ENCODE measurements at places on chromosomes 5 and 9.

DNA sequence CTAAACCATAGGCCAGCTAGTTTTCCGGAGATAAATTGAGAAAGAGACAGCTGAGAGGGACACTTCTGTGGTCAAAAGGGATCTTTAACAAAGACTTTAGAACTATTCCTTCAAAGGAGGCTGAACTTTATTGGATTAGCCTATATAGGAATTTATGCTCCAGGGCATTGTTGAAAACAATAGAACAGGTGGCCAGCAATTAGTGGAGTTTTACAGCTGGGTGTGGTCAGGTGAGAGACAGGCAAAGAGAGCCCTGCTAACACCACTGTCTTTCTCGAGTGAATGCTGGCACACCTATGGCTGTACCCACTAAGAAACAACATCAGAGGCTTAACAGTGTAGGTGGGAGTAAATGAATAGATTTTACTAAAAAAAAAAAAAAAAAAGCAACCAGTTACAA is 16.7 kb upstream of the TLR4 start:
- no peak for DNase-seq

GRCh38 chr5:13187186-13187585 is 757.3 kb downstream of the DNAH5 start:
- no peak for DNase-seq

DNA sequence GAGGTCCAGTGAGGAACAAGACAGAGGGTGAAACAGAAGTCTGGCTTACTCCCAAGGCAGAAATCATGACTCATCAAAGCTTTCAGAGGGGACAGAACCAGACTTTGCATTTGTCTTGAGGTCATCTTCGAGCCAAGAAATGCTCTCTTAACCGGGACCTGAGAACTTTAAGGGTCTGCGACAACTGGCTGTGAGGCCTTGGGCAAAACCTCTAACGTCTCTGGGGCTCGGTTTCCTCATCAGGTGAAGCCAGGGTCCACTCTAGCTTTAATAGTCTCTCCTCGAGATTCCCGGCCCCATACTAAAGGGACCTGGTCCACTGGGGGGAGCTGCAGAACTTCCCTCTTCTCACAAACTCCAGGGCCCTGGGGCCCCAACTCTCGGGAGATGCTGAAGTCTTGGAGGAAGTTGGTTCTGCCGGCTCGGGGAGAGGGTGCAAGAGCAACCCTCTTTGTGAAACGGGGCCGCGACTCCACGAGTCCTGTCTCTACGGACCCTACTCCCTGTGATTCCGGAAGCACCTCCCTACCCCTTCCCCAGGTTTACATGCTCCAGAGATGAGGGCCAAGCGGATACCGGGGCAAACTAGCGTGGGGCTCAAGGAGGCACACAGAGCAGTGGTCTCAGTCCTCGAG is 2.6 kb downstream of the GLIS3 start:
- no peak for DNase-seq

- DNase-seq, result peak; percentile 26
These were observed 62.4 kb upstream of the FSD1L start for GRCh38 chr9:105385381-105385985.

DNA sequence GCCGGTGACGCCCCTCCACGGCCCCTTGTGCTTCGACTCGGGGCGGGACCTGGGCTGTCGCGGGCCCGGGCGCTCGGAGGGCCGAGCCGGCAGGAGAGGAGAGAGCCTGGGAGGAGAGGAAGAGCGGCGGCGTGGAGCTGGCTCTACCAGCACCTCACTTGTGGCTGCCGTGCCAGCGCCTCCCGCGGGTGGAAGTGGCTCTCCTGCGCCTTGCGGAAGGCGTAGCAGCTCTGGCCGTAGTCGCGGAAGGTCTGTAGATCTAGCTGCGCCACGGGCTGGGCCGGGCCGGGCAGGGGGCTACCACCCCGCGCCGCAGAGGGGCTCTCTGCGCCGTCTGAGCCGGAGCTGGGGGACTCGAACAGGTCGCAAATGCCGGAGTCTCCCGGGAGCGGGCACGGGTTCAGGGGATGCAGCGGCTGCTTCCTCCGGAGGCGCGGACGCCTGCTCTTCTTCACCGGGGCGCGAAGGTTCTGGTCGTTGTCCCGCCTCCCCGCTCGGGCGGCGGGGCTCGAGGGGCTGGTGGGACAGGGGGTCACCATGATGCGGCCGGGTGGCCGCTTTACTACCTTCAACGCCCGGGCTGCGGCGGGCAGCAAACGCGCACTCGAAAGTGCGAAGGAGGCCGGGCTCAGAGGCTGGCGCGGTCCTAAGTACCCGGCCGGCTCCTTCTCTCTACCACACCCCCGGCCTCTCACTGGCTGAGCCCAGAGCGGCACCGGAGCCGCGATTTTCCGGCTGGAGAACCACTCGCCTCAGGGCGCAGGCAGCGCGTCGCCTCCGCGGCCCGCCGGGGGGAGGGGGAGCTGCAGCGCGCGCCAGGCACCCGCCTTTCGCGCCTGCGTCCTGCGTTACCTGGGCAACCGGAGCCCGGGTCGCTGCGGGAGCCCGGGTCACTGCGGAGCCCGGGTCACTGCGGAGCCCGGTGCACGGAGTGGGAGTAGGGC is at the start of gene CCNO:
CCNO (minus strand) TSS at position 624 of the 944 bp plus-strand sequence; CDS start at position 539, 85 bp downstream.
- DNase-seq, result peak; percentile 64

DNA sequence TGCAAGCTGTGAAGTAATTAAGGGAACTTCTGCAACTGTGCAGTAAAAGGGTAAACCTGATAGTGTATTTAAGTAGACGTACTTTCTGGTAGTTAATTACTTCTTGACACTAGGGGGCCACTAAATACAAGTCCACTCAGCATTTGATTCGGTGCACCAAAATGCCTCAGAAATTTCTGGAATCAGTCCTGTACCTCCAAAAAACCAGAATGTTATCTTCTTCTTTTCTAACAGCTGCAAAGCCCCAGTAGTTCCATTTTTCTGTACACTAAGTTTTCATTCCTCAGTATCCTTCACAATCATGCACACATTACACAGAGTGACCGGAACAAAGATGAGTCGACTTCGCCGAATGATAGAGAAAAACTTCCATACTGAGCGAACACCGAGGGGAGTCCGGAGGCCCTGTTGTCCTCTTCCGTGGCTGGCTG is 484 bp downstream of the GFM2 start:
- peak; percentile 39 for DNase-seq

- DNase-seq, result no peak
These were observed 355.5 kb downstream of the EBF1 start for GRCh38 chr5:158744226-158744625.

- DNase-seq, result peak; percentile 18
These were observed 100.5 kb downstream of the PALM2AKAP2 start for GRCh38 chr9:109880276-109881169.

DNA sequence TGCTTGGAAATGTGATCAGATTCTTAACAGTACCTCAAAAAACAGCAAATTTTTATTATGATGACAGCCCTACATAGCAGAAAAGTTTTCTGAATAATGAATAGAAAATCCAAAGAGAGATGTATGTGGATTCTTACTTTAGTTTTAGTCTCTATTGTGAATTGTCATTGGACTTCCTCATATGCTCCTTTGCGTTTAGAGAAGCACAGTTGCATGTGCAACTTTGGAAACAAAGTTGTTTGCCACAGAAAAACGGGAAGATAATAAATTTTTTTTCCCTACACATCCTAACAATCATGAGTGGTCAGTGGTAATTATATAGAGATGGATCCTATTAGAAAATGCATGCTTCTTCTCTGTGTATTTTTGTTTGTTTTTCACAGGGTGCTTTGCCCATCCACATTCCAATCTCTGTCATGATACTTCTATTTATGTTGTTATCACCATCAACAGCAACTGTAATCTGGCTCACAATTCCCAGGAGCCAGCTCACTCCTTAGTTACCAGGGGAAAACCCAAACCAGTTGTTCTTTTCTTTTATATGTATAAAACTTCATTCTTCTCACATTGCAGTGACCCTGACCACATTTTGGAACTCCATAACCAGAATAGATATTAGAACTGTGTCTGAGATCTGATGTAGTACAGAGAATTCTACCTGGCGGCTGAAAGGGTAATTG is 118.7 kb downstream of the NDUFS4 start:
- no peak for DNase-seq
